ENCODE measurements at places on chromosomes 11 and 22.

DNA sequence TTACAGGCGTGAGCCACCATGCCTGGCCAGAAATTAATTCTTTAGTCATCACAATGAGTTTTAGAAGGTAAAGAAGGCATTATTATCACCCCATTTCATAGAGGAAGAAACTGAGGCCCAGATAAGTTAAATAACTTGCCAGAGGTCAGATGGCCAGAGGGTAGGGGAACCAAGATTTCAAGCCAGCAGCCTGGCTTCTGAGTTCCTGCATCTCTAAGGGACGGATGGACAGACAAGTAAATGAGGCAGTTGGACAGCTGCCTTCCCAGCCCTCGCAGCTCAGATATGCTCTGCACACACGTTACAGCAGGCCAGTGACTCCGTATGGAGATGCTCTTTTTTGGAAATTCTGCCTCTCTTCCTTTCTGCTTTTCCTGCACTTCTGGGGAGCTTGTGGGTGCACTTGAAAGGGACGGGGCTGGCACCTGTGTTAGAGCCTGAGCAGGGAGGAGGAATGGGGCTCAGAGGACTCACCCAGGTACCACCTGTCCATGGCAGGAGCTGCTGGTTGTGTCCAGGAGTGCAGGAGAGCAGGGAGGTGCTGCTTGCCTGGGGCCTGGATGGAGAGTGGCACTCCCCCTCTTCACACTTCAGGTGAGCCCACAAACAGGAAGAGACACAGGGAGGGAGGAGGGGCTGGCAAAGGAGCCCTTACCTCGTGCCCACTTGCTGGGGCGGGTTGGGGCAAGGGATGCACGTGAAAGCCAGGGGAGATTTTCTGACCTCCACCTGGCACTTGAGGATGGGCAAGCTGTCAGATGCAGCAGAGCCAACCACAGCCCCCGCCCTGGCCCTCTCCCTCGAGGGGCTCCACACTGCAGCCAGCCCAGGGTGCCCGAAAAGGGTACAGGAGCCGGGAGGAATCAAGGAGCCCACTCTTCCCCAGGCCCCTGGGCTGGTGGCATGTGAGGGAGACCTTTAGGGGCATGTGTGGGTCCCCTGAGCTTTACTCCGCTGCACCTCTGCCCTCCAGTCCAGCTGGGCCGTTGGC is 3.3 kb upstream of the FXYD2 start:
- no peak for DNase-seq

DNA sequence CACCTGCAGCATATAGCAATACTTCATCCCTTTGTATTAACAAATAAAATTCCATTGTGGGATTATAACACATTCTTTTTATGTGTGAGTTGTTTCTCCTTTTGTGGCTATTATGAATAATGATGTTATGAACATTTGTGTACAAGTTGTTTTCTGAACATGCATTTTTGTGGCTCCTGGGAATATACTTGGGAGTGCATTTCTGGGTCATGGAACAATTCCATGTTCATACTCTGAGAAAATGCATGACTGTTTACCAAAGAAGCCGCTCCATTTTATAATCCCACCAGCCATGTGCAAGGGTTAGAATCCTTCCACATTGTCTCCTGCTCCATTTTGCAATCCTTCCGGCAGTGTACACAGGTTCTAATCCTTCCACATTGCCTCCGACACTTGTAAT is 713.8 kb downstream of the TBC1D22A start:
- no peak for DNase-seq

GRCh38 chr11:34480314-34480713 is 33.3 kb downstream of the ELF5 start:
- DNase-seq: no peak

- no peak for DNase-seq
These were observed 1.4 kb downstream of the ARHGAP20 start for GRCh38 chr11:110710628-110711381.

GRCh38 chr22:22390989-22391388 is 117.6 kb downstream of the ZNF280B start:
- no peak for DNase-seq

DNA sequence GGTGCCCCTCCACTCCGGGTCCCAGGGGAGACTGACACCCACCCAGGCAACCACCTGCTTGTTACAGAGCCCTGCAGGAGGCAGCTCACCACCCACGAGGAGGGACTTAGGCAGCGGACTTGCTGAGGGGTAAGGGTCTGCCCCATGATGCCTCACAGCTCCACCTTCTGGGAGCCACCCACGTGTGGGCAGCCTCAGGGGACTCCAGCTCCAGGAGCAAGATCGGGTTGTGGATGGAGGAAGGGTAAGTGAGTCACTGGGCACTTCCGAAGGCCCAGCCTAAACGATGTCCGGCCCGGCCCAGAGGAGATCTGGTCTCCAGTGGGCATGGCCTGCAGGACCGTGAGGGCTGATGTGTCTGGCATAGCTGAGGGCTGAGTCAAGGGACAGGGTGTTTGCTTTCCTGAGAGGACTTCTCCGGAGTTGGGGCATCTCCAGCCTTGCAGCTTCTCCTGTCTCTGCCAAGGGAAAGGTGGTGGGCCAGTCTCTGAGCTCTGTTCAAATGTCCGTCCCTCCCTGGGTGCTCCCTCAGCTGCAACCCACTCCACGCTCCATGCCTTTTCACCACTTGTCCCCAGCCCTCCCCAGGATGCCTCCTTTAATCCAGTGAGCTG is 32.3 kb upstream of the P2RY2 start:
- no peak for DNase-seq

GRCh38 chr11:85182441-85183387 is 444.4 kb downstream of the DLG2 start:
- no peak for DNase-seq

- no peak for DNase-seq
These were observed 378.2 kb downstream of the OPCML start for GRCh38 chr11:133154076-133154475.

GRCh38 chr11:14499560-14500180 is at the start of gene COPB1:
COPB1 (minus strand) TSS chr11:14499811; CDS start chr11:14498928, 883 bp downstream.
- peak; percentile 93 for DNase-seq

DNA sequence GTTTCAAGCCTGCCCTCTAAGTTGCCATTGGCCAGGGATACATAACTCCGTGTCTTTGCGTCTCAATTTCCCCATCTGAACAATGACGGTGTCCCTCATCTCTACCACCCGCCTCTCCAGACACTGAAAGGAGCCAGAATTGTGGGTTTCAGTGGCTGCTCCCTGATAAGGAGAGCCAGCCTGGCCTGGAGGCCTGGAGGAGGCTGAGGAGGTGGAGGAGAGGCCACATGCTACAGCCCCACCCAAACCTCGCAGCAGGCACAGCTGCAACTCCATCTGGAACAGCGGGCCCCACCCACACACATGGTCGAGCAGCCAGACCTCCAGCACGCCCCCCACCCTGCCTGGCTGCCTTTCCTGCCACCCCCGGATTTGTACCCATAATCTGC is 34.4 kb upstream of the CD82 start:
- no peak for DNase-seq

- DNase-seq: peak; percentile 52
These were observed 2.3 kb downstream of the PRSS23 start for GRCh38 chr11:86802601-86803051.

GRCh38 chr11:55942785-55943392 is 6.7 kb upstream of the OR5I1 start:
- no peak for DNase-seq

GRCh38 chr22:41976070-41976901 is 7.0 kb downstream of the SEPTIN3 start:
- DNase-seq: peak; percentile 28

GRCh38 chr11:11587122-11587521 is 34.7 kb downstream of the GALNT18 start:
- no peak for DNase-seq

DNA sequence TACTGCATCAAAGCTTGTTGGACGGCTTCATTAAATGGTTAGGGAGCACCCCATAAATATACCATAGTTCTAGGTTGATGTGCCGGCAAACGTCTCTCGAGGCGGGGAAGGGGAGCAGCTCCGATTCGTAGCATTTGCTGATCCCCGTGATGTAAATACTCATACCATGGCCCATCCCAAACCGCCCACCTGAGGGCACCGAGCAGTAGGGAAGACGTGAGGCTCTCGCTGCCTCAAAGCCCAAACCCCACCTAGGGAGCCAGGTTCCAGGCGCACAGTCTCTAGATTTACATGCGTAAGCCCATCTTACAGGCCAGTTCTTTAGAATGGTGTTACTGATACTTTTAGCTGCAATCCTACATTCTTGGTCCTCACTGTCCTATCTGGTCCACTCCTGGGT is 124.0 kb downstream of the FEZ1 start:
- DNase-seq: no peak

DNA sequence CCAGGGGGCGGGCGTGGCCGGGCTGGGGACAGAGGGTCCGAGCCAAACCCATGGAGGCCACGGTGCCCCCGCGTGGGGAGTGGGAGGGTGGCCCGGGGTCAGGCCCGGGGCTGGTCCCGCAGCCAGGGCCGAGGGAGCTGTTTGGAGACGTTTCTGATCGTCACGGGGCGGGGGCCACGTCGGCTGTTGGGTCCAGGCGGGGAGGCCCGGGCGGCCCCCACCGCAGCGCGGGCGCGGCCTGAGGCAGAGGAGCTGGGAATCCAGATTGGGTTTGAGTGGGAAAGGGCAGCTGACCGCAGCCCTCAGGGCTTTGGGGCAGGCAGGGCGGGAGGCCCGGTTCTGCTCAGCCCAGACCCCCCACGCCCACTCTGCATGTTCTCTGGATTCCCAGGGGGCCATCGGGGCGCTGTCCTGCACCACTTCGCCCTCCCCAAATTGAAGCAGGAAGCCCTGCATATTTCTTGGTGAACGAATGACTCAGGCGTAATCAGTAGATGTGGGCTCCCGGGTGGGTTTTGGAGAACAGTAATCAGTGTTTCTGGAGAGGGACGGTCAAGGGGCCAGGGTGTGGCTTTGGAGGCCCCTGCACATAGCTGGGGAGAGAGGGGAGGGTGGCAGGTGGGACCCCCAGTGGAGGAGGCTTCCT is 583 bp downstream of the MRPL23 start:
- no peak for DNase-seq

DNA sequence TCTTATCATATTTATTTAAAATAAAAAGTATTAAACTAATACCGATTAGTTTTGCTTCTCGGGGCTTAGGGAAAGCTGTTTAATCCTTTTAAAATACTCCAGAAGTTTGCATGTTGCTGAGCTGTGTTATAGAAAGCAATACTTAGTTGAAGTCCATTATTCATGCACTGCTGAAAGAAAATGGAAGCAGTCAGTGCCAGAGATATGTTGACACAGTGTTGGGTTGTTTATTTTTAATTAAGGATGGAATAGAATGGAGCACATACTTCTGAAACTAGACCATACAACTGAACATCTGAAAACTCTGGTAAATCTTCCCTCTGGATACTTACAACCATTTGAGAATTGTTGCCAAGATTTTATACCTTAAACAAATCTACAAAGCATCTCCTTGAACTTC is 282.7 kb upstream of the CCDC179 start:
- no peak for DNase-seq

DNA sequence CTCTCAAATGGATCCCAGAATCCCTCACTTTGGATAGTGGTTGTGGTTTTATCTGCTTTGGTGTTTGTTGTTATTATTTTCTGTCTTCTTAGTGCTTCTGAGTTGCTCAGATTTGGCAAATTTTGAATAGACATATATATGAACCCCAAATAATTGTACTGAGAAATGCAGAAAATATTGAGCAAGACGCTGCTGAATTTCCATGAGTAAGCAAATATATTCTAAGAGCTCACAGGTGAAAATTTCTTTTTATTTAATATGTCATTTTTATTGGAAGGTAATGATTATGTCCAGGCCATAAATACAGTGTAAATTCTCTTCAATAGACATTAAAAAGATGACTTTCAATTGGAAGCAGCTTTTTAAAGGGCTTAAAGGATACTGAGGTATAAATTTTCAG is 152.1 kb downstream of the FAT3 start:
- no peak for DNase-seq

- DNase-seq: no peak
These were observed 20.3 kb upstream of the WNT7B start for GRCh38 chr22:45997077-45997776.

- no peak for DNase-seq
These were observed 54.6 kb downstream of the POLD3 start for GRCh38 chr11:74646954-74647353.

DNA sequence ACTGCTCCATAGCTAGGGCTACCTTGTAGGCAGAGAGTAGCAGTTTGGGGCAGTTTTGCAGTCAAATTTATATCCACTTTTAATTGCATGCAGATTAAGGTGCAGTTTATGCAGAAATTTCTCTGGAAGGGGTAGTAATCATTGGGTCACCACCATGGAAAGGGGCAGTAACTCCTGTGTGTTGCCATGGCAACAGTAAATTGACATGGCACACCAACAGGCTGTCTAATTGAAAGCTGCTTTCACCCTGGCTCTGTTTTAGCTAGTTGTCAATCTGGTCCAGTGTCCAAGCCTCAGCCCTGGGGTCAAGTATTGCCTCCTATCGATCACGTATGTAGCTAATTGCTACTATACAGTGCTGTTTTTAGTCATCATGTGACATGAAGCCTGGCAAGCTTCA is 786.1 kb upstream of the CNTN5 start:
- no peak for DNase-seq

DNA sequence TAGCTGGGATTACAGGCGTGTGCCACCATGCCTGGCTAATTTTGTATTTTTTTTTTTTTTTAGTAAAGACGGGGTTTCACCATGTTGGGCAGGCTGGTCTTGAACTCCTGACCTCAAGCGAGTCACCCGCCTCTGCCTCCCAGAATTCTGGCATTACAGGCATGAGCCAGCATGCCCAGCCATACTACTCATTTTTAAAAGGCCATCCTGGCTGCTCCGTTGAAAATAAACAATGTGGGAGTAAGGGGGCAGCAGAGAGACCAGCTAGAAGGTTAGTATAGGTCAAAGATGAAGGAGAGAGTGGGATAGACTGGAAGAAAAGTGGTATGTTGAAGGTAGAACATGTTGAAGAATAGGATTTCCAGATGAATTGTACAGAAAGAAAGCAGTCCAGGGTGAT is 17.6 kb upstream of the LIN7C start:
- DNase-seq: no peak

- no peak for DNase-seq
These were observed 50.4 kb upstream of the C11orf87 start for GRCh38 chr11:109371444-109372176.

GRCh38 chr22:43994006-43994405 is 30.1 kb upstream of the PARVB start:
- DNase-seq: no peak

GRCh38 chr11:61028135-61028729 is 56.8 kb downstream of the CD6 start:
- peak; percentile 85 for DNase-seq

DNA sequence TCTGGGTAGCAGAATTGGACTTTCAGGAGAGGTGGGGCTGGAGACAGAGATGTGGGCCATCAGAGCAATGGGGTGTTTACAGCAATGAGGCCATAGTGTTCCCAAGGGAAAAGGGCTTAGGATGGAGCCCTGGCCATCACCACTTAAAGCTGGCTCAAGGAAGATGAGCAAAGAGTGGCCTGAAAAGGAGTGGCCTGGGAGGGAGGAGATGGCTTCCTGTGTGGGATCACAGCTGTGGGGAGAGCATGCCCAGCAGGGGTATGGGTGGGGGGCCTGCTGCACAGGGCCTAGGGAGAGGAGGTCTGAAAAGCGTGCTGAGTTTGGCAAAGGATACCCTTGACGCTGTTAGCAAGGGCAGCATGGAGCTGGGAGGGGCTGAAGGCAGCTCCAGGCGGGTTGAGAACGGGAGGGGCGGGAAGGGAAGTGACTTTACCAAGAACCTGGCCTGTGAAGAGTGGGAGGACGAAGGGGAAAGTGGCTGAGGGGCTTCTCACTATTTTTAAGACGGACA is 13.9 kb downstream of the LRRC32 start:
- DNase-seq: no peak

Data from stimulated activated CD4-positive, alpha-beta T cell treated with anti-CD3 and anti-CD28 coated beads, Interleukin-1b, Interleukin-23, amount 100 ng/mL, for 48 hours (primary cell).